ENCODE measurements at places on chromosomes 2 and 18.

GRCh38 chr18:58449464-58449863, 179.4 kb downstream of the ALPK2 start:
- DNase-seq = no peak

GRCh38 chr2:69911985-69912563, 2.8 kb upstream of the MXD1 start:
- DNase-seq = no peak

DNA sequence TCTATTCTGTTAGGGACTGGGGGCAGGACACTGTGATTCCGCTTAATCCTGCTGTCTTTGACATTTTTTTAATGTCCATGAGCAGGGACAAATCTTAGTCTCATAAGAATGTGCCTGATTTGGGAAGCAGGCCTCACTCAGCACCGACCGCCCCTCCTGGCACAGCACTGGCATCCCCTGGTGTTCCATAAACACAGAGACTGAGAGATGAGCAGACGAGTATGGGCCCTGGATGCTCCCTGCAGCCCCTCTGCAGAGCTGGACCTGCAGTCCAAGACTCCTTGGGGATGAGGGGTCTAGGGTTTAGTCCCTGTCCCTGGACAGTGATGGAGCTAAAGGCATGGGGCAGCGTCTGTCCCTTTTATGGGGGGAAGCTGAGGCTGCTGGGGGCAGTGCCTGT, 81.6 kb downstream of the NDUFA10 start:
- no peak for DNase-seq

GRCh38 chr2:197241596-197241995, 69.0 kb downstream of the ANKRD44 start:
- no peak for DNase-seq

GRCh38 chr2:65819963-65820362, 387.6 kb upstream of the SPRED2 start:
- no peak for DNase-seq

GRCh38 chr18:79367480-79367879, 28.2 kb upstream of the NFATC1 start:
- DNase-seq = no peak

GRCh38 chr2:207046724-207047123, 107.4 kb downstream of the CPO start:
- no peak for DNase-seq

DNA sequence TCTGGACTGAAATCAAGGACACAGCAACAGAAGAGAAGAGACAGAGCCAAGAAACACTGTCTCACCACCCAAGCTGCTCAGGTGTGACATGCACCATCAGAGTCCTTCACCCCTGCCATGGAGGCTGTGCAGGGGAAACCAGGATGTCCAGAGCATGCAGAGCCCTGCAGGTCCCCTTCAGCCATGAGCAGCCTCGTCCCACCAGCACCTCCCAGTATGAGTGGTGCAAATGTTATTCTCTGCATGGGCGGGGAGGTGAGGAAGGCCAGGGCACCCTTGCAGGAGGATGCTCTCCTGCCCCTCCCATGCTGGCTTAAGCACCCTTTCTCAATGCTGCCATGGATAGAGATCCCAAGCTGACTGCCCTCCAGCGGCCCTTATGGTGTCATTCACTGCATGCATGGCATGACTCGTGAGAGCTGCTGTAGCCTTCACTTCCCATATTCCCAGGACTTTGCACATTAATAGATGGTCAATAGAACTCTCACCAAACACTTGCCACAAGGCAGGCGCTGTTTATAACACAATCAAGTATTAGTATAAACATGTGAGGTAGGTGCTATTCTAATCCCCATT, 171.0 kb downstream of the ANAPC1 start:
- no peak for DNase-seq

DNA sequence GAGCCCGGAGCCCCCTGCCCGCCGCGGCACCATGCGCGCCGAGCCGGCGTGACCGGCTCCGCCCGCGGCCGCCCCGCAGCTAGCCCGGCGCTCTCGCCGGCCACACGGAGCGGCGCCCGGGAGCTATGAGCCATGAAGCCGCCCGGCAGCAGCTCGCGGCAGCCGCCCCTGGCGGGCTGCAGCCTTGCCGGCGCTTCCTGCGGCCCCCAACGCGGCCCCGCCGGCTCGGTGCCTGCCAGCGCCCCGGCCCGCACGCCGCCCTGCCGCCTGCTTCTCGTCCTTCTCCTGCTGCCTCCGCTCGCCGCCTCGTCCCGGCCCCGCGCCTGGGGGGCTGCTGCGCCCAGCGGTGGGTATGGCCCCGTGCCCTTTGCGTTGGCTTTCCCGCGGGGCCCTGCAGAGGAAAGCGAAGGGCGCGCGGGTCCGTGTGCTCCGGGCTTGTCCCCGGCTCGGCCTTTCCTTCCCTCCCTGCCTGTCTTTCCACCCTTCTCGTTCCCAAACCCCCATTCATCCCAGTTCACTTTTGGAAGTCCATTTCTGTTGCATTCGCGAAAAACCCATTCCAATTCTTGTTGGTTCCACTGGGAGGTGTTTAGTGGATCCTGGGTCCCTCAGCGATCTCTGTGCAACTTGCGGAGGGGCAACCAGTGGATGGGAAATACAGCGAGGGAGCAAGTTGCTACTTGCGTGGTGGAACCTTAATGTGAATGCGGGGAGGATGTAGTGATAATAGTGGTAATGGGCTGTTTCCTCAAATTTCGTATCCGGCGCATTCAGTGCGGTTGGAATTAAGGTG, 599 bp downstream of the ADAM23 start:
- DNase-seq = peak; percentile 50

DNA sequence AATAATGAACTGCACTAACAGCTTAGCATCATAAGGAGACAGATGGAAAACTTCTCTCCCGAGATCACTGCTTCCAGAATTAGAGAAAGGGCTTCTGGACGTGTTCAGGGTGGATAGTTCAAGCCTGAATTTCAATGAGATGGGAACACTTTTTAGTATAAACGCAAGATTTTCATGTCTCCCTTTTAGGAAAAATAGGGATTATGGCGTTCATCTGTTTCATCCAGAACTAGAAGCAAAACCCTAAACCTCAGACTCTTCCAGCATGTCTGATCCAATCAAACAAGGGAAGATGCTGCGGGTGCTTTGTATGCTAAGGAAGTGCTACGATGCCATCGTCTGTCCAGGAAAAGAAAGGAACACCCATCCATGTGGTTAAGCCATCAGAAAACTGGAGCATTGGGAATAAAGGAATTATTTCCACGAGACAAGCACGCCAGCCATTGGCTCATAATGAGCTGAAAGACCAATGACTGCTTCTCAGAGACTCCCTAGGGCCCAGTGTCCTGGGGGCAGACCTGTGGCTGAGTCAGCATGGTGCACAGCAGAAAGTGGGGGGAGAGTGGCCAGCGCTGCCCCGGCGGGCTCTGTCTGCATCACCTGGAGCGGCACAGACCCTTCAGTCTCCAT, 65.9 kb upstream of the AFF3 start:
- DNase-seq = no peak

- DNase-seq = no peak
These were observed 227.1 kb upstream of the ID2 start for GRCh38 chr2:8454797-8455196.

- no peak for DNase-seq
These were observed 34.6 kb upstream of the POTEC start for GRCh38 chr18:14577971-14578370.

GRCh38 chr2:58701688-58702301, 460.7 kb upstream of the FANCL start:
- no peak for DNase-seq

DNA sequence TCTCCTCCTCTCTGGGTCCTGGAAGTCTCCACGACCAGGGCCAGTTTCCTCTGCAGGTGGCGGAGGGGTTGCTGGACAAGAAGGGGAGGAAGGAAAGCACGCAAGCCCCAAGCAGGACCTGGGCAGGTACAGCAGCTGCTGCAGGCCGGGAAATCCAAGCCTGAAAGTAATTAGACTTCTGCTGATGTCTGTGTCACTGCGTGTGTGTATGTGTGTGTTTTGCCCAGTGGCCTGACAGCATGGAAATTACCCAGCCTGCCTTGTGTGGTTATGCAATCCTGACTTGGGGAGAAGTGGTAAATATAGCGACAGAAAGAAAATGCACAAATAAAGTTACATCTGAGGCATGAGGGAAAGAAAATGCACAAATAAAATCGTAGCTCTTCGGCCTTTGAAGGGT, 121.8 kb upstream of the ZBTB14 start:
- DNase-seq = peak; percentile 30

GRCh38 chr2:6956566-6956965, 39.4 kb downstream of the RNF144A start:
- no peak for DNase-seq

- DNase-seq = no peak
These were observed 46.9 kb downstream of the SLC66A2 start for GRCh38 chr18:79904357-79905147.

DNA sequence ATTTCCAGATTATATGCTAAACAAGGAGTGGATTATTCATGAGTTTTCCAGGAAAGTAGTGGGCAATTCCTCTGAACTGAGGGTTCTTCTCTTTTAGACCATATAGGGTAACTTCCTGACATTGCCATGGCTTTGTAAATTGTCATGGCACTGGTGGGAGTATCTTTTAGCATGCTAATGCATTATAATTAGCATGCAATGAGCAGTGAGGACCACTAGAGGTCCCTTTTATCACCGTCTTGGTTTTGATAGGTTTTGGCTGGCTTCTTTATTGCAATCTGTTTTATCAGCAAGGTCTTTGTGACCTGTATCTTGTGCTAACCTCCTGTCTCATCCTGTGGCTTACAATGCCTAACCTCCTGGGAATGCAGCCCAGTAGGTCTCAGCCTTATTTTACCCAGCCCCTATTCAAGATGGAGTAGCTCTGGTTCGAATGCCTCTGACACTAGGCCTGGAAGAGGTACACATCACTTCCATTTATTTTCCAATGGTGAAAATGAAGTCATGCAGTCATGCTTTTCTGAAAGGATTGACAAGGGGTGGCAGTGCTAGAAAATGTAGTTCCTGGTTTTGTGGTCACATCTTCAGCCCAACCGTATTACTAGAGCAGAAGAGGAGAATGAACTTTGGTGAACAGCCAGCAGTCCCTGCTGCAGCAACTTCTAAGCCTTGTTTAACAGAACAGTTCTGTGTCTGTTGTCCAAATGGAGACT, 26.6 kb upstream of the ITGA4 start:
- no peak for DNase-seq

DNA sequence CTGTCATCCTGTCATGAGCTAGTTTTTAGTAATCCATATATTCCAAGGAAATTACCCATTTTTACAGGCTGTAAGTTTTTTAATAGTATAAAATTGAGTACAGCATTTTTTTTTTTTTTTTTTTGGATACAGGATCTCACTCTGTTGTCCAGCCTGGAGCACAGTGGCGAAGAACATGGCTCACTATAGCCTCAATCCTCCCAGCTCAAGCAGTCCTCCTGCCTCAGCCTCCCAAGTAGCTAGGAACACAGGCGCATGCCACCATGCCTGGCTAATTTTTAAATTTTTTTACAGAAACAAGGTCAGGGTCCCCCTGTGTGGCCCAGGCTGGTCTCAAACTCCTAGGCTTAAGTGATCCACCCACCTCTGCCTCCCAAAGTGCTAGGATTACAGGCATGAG, 56.5 kb downstream of the ANKRD12 start:
- DNase-seq = no peak

- no peak for DNase-seq
These were observed 395.6 kb upstream of the TRIB2 start for GRCh38 chr2:12320991-12321641.

DNA sequence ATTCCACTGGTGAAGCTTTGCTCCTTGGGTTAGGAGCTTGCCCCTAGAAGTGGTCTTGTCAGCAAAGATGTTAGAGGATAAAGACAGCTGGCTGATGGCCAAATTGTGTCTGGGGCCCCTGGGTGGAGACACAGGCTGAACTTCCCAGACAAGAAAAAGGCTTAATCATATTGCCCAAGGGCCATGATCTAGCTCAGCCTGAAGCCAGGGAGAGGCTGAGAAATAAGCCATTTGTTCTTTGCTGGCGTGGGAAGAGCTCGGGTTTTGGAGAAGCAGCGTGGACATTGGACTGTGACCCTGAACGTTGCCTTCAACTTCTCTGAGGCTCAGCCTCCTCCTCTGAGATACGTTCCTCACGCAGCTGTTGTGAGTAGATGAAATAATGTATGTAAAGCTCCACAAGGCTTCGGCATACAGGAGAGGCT, 153.0 kb downstream of the ZFP36L2 start:
- no peak for DNase-seq

DNA sequence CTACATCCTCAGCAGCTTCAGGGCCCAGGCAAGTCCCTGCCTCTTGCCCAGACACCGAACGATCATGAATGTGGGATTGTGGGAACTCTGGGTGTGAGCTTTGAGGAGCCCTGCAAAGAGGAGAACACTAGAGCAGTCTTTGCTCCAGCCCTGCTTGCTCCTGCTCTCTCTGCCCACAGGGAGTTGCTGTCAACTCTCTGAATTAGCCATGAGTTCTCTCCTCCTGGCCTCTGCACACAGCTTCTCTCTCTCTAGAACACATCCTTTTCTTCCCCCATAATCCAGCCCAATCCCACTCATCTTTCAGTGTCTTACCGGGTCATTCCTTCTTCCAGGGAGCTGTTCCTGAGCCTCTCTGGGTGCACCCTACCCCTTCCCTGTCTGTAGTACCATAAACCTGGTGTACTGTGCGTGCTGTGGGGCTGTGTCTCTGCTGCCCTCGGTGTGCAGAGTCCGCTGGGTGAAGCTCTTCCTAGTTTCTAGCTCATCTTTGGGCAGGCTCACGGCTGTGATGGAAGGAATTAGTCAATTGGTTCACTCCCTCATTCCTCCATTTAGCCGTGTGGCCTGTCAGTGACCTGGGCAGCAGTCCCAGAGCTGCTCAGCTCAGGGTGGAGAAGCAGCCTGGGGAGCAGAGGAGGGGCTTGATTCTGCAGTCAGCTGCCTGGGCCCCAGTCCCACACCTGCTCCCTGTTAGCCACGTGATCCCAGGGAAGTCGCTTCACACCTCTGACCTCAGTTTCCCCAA, 132.9 kb upstream of the HDAC4 start:
- no peak for DNase-seq

- DNase-seq = no peak
These were observed 93.9 kb downstream of the EVA1A start for GRCh38 chr2:75466708-75467311.

DNA sequence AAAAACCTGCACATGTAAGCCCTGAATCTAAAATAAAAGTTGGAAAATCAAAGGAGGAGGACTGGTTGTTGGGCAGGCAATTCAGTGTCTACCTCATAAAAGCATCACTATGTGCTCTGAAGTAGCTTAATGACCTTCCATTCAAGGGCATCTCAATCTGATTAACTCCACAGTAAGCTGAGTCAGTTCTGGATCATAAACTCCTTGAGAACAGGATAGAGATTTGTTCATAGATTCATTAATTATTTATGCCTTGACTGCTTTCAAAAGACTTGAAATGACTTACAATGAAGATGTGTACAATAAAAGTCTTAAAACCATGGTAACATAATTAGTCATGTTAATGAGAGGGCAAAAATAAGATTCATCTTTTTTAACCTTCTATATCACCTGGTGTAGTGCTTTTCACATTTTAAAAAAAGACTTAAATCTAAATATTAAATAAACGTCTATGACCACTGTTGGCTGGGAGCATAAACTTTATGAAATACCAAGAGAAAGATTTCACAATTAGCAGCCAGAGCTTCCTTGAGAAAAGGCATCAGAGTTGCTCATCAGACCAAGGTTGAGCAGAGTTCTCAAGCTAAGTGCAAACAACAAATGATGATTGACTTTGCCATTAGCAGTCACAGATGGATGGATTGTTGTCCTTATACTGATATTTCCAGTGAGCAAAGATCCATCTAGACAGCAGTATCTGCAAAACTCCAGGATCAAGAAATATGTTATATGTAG, 237.3 kb upstream of the THUMPD2 start:
- DNase-seq = no peak

Measured in amygdala (tissue), 56 donors.